NCI-H524 (cell line): ENCODE measurements at places on chromosomes 2 and 18.

- DNase-seq = no peak
Measured at GRCh38 chr2:224638301-224638823, 53.2 kb upstream of the CUL3 start.

- DNase-seq = peak; percentile 72
Measured at GRCh38 chr2:127454595-127455565, 36.7 kb downstream of the PROC start.

GRCh38 chr18:22169889-22170420 is 566 bp downstream of the GATA6 start:
- DNase-seq = peak; percentile 38

DNA sequence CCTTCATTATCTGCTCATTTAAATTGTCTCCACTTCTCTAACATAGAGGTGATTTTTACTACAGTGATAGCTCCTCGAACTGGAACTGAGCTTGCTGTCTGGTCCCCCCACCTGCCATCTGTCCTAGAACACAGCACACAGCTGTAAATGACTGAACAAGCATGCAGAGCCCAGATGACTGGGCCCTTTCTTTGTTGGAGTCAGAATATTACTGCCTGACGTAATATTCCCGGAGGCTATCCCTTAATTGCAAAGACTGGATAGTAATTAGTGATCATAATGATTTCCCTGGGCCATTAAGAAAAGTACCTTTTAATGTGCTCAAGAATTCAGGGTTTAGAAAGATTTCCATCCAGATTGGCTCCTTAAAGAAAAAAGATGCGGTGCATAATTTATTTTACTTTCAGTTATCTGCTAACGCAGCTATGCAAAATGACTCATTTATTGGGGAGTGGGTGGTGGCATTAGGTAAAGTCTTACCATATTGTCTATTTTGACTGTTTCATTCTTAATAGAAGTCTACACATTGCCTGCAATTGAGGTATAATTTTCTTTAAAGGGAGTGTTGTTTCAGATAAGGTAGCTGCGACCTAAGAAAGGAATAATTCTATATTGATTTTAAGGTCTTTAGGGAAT is 84.4 kb downstream of the MAP4K4 start:
- DNase-seq = peak; percentile 35
